Stimulated activated CD4-positive, alpha-beta T cell treated with anti-CD3 and anti-CD28 coated beads, Interleukin-1b, Interleukin-23, amount 100 ng/mL, for 1 hour (primary cell): ENCODE measurements at places on chromosomes 12 and 14.

- DNase-seq, result no peak
Measured at GRCh38 chr12:56119361-56119796, 1.3 kb downstream of the ZC3H10 start.

GRCh38 chr12:89768586-89769482, 60.2 kb upstream of the ATP2B1 start:
- no peak for DNase-seq

DNA sequence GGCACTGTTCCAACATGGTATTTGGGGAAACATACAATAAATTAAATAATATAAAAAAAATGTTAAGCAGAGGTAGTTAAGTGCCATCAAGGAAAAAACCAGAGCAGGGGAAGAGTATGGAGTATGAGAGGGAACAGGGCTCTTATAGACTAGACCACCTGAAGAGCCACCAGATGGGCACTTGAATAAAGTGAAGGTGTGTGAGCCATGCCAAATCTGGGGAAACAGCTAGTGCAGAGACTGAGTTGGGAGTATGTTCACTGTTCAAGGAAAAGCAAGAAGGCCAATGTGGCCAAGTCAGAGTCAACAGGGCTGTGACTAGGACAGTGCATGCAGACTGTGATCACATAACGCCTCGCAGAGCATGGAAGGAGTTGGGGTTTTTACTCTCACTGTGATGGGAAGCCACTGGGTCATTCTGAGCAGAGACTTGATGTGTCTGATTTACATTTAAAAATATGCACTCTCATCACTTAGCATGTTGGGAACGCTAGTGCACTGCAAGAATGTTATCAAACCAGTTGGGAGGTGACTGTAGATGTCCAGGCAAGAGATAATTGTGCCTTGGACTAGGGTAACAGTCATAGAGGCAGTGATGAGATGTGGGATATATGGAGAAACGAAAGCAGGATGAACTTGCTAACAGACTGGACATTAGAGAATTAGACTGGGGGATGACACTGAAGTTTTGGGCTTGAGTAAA, 25.6 kb downstream of the NDUFA12 start:
- no peak for DNase-seq

GRCh38 chr12:104502217-104502616, 45.5 kb downstream of the CHST11 start:
- DNase-seq, result no peak

DNA sequence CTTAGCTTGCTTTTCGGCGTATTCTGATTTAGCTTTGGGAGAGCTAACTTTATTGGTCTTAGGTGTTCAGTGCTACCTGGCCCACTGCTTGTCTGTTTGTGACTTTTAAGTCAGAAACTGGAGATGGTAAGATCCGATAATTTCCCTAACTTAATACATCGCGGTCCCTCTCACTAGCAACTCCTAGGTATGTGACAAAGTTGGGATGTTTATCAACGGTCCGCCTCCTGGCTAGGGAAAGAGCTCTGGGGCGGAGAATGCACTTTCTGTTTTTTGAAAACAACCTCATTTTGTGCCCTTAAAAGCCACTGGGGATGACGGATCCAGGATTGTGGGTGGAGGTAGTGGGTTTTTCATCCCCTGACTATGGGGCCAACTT, 1.2 kb downstream of the CDKN1B start:
- DNase-seq, result no peak

DNA sequence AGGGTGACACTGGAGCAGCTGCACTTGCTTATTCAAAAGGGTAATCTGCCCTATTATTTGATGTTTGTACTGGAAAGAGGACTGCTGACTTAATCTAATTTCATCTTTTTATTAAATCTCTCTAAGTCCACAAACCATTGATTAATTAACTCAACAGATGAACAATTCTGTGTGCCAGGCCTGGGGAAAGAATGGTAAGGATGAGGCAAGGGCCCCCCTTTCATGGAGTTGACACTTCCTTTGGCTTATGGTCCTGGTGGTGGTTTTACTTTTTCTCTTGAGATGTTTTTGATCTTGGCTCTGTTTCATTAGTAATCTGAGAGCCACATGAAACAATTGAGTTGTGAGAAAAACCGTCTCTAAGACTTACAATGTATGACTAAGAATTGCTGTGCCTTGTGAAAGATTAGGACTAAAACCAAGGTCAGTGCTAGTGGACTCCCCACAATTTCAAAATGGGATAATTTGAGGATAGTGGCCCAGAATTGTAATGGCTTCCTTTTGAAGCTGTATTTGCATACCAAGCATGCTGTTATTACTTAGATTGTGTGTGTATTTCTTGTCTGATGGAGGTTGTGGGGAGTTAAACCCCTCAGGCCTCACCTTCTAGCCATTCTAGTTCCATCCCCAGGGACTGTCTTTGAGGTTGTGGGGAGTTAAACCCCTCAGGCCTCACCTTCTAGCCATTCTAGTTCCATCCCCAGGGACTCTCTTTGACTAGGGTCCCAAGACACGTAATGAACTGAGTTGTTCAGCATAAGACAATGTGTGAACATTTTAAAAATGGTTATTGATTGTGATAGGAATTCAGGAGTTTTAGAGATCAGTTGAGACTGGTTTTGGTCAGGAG, 52.5 kb upstream of the EVL start:
- DNase-seq, result no peak

DNA sequence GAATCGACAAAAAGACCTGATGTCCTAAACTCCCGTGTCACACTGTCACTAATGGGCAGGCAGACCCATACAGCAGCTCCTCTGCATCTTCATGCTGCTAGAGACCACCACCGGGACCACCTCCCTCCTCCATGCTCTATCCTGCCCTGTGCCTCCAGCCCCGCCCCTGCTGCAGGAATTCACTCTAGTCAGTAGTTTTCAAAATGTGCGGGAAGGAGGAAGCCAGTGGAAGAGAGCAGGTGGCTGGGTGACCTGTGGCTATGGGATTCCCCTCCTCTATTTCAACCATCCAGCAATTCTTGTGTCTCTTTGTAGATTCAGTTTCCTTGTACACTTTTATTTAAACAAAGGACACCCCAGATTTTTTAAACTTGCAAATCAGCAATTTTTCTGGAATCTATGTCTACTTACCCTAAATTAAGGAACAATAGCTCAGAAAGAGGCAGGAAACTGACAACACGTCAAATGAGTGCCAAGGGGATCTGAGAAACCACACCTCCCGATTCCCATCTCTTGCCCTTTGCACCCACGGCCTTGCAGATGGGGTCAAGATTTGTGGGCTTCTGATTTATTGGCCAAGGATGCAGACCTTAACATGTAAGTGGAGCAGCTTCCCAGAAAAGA, 20.4 kb upstream of the MAP1LC3B2 start:
- no peak for DNase-seq

DNA sequence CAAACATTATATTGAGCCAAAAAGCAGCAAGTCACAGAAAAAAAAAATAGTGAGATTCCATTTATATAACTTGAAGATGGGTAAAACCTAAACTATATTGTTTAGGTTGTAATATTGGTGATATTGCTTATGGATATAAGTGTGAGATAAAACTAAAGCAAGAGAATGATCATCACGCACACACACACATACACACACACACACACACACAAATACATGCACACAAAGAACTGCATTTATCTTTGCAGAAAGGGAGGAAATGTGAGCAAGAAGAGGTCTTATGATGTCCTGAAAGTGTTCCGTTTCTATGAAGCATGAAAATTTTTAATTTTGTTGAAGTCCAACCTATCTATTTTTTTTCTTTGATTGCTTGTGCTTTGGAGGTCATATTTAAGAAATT, 16.4 kb upstream of the AMN1 start:
- no peak for DNase-seq

DNA sequence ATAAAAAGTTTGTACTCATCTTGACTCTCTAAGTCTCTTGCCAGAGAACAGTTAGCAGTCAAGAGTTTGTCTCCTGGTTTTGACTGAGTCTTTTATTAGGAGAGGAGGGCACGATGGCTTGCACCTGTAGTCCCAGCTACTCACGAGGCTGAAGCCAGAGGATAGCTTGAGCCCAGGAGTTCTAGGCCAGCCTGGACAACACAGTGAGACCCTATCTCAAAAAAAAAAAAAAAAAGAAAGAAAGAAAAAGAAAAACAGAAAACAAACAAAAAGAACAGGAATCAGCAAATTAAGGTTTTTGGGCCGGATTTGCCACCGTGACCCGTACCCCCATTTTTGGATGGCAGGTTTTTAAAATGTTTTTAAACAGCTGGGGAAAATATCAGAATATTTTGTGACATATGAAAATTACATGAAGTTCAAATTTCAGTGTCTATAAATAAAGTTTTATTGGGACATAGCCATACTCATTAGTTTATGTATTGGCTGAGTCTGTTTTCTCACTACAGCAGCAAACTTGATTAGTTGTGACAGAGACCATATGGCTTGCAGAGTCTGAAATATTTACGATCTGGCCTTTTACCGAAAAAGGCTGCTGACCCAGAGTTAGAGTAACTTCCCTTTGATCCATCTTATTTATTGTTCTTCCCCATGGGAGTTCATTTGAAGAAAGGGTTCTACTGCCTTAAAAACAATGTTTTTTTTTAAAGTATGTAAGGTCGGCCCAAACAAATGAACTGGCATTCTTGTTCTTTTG, 31.2 kb downstream of the VEZT start:
- DNase-seq, result no peak

GRCh38 chr14:93219103-93219726, 12.2 kb downstream of the UBR7 start:
- DNase-seq, result no peak

DNA sequence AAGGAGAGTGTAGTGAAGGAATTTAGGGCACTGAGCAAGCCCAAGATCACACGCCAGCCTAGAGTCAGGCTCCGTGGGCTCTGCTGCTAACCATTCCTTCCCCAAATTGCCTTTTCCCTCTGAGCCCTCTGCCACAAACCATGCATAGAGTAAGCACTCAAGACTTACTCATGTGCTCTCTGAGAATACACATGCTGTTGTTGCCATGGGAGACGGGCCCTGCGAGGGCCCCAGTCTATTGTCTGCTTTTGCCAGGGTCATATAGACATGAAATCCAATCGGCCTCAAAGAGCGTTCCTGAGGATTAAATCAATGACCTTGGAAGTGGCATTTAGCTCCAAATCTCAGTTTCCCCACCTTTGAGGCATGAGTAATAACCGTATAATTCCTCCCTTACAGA, 48.7 kb upstream of the WSCD2 start:
- DNase-seq, result no peak

DNA sequence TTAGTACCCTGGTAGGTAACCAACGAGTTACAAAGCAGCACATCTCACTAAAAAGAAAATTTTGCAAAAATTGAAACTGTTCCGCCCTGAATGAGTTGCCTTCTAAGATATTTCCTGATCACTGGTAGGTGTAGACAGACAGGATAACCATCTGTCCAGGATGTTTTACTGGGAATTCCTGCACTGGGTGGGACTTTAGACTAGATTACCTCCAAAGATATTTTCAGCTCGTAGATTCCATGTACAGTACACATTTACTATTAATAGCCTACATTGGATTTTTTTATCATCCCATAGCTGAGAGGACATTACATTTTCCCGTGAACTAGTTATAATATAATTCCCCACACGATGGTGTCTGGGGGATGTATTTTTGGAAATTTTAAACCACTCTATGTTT, 139.6 kb downstream of the DYRK2 start:
- DNase-seq, result no peak

- no peak for DNase-seq
Measured at GRCh38 chr12:96912943-96913342, 5.9 kb downstream of the NEDD1 start.

GRCh38 chr14:36949371-36949770, 223.0 kb downstream of the SLC25A21 start:
- no peak for DNase-seq

GRCh38 chr12:27595231-27595642, 71.2 kb downstream of the PPFIBP1 start:
- no peak for DNase-seq

GRCh38 chr12:6333029-6333428, 8.8 kb downstream of the TNFRSF1A start:
- DNase-seq, result no peak

DNA sequence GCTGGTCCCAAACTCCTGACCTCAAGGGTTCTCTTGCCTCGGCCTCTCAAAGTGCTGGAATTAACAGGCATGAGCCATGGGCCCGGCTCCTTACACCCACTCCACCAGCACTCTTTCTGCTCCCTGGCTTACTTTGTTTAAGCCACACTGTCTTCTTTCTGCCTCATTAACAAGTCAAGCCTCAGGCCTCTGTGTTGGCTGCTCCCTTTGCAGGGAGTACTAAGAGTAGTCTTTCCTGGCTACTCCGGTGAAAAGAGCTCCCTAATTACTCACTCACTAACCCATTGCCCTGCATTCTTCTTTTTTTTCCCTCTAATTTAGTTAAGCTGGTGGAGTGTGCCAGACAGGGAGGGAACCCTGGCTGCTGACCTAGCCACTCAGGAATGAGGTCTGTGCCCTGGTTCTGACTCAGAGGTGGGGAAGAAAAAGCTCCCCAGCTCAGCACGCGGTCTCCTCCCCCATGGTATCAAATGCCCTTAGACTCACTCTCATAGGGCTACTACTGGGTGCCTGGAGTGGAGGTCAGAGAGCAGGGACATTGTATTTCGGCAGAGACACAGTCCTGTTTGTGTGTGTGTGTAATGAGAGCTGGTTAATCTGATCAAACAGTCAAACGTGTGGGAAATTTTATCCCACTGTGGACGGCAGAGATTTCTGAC, 19.8 kb downstream of the GALNT6 start:
- no peak for DNase-seq

GRCh38 chr14:83356080-83356479, 1822.4 kb upstream of the SEL1L start:
- no peak for DNase-seq

DNA sequence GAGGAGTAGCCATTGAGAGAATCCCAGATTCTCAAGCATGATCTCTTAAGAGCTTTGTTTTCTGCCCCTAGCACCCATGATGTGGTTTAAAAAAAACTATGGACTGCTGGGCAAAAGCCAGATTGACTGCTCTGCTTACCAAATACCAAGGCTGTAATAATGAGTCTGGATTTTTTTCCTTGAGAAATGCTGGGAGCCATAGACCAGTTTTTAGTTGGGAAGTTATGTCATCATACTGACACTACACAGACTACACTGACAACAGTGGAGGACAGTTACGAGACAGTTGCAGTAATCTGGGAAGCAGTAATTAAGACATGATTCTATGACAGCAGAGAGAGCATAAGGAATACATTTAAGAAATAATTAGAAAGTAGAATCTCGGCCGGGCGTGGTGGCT, 35.8 kb downstream of the SPATA7 start:
- DNase-seq, result no peak

DNA sequence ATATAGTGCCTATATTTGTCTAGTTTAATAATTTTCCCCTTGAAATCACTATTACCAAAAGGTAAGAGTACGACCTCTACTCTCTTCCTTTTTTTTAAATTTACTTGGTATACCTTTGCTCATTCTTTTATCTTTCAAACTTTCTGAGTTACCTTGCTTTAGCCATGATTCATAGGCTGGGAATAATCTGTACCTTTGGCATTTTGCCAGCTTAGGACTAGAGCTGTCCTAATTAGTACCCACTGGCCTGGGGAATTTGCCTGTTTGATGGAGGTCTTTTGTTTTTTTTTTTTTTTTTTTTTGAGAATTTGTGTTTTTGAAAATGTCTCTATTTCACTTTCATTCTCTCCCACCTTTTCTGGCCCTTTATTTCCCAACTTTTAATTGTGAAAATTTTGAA, 8.7 kb upstream of the SLC4A8 start:
- DNase-seq, result no peak
